Central memory CD8-positive, alpha-beta T cell (primary cell): ENCODE measurements at places on chromosomes 5 and 9.

GRCh38 chr5:109173036-109173794 is 236.6 kb downstream of the PJA2 start:
- no peaks in the 10 kb centered on the region for H3K27me3 ChIP-seq
- no peak overlapping the region for H3K4me3 ChIP-seq
- no peaks in the 10 kb centered on the region for H3K4me1 ChIP-seq

- no peak for DNase-seq
- H3K36me3 ChIP-seq, result no peaks in the 10 kb centered on the region
- no peaks in the 10 kb centered on the region for H3K27me3 ChIP-seq
- H3K4me1 ChIP-seq, result no peaks in the 10 kb centered on the region
- no peak overlapping the region for H3K4me3 ChIP-seq
- no peak overlapping the region for H3K27ac ChIP-seq
These were observed 128.8 kb downstream of the FER start for GRCh38 chr5:108876451-108876850.

GRCh38 chr9:89483592-89484474 is 14.1 kb downstream of the SEMA4D start:
- peak overlapping the region; percentile 6 for H3K27ac ChIP-seq
- DNase-seq, result peak; percentile 47
- H3K4me3 ChIP-seq, result peak overlapping the region; percentile 80
- peaks cover 20% of the 10 kb centered on the region for H3K36me3 ChIP-seq

GRCh38 chr9:128081056-128081455 is 13.0 kb downstream of the SLC25A25 start:
- H3K27ac ChIP-seq, result peak overlapping the region; percentile 55
- peaks cover 25% of the 10 kb centered on the region for H3K36me3 ChIP-seq
- no peaks in the 10 kb centered on the region for H3K27me3 ChIP-seq

DNA sequence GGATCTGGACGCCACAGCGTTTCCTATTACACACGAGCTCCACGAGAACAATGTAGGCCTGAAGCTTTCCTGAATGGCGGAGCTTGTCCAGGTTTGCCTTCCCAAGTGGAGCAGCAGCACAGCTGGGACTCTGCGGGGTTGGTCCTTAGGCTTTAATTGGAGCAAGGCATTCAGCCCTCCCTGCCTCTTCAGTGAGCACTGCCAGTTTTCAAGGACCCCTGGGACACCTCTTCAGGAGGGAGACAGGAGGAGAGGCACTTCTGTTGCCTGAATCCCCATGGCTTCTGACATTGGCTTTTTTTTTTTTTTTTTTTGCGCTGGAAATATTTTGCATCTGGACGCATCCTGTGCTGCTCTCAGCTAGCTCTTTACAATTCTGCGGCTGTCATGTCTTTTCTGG is 179.4 kb downstream of the SEMA6A start:
- peaks cover 1% of the 10 kb centered on the region for H3K36me3 ChIP-seq
- DNase-seq, result no peak
- H3K4me3 ChIP-seq, result no peak overlapping the region
- no peaks in the 10 kb centered on the region for H3K4me1 ChIP-seq
- H3K27ac ChIP-seq, result no peak overlapping the region
- no peaks in the 10 kb centered on the region for H3K27me3 ChIP-seq

DNA sequence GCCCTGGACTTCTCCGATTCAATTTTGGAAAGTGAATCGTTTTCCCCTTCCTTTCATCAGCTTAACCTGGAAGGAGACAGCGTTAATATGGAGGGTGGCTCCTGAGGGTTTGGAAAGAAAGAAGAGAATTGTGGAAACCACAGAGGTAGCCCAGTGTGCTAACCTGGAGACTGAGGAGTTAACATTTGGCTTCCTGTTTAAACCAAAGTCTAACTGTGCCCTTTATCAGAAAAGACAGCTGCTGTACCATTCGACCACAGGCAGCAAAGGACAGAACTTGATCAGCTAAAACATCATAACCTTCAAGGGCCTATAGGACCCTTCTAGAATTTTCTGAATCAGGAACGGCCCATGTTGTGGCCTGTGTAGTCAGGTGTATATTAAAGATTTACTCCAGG is 735 bp downstream of the IDNK start:
- DNase-seq, result no peak
- H3K4me1 ChIP-seq, result peaks cover 38% of the 10 kb centered on the region
- H3K27me3 ChIP-seq, result no peaks in the 10 kb centered on the region
- peak overlapping the region; percentile 94 for H3K4me3 ChIP-seq
- H3K36me3 ChIP-seq, result peaks cover 11% of the 10 kb centered on the region

DNA sequence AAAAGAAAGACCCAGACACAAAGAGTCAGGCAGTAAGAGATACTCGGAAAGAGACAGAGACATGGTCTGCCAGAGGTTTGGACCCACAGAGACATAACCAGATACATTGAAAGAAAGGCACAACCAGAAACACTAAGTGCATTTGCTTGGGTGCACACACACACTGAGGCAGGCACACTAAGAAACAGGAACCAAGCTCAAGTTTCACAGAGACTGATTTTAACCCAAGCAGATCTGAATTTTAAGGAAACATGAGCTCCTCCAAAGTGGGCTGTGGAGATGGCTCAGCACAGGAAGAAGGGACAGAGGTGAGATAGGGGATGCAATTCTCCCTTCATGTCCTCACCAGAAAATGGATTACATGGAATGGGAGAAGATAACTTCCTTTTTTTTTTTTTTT is 9.5 kb downstream of the AQP3 start:
- no peak overlapping the region for H3K4me3 ChIP-seq
- DNase-seq, result no peak
- no peaks in the 10 kb centered on the region for H3K27me3 ChIP-seq

DNA sequence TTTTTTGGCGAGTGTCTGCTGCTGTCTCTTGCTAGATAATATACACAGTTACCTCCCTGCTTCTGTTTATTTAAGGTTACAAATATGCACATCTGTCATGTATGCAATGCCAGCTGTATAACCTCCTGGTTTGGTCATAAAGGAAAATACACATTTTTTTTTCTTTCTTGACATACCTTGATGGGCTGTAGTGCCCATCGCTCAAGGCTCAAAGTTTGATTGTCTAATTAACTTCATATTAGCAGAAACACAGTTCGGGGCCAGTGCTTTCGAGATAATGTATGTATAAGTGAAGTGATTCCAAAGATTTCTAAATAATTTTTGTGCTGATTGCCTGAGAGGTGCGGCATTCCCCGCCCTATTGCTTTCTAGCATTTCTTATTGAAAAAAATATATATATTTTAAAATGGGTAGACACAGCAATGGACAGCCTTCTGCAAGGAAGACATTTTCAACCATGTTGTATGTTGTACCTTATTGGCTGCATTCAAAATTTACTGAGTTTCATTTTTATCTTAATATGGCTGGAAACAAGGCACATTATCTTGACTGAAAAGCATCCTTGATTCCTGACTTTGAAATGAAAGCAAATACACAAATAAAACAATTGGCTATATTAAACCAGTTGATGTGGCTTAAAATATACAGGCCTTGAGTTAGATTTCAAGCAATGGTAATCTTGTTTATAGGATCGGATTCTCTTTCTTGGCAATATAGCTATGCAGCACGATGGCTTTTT is 206.2 kb downstream of the MEF2C start:
- H3K27ac ChIP-seq, result peak overlapping the region; percentile 75
- H3K27me3 ChIP-seq, result peaks cover 100% of the 10 kb centered on the region
- H3K4me1 ChIP-seq, result peaks cover 16% of the 10 kb centered on the region
- no peak for DNase-seq

- H3K27me3 ChIP-seq, result peaks cover 7% of the 10 kb centered on the region
- DNase-seq, result no peak
- no peak overlapping the region for H3K4me3 ChIP-seq
- no peak overlapping the region for H3K27ac ChIP-seq
- H3K36me3 ChIP-seq, result no peaks in the 10 kb centered on the region
- H3K4me1 ChIP-seq, result no peaks in the 10 kb centered on the region
These were observed 4.5 kb downstream of the HCN1 start for GRCh38 chr5:45691656-45692055.

- H3K27ac ChIP-seq, result no peak overlapping the region
- no peak for DNase-seq
- H3K36me3 ChIP-seq, result peaks cover 20% of the 10 kb centered on the region
- H3K27me3 ChIP-seq, result no peaks in the 10 kb centered on the region
- H3K4me1 ChIP-seq, result peaks cover 15% of the 10 kb centered on the region
- H3K4me3 ChIP-seq, result no peak overlapping the region
These were observed 54.1 kb downstream of the MTAP start for GRCh38 chr9:21856301-21857094.

- no peak for DNase-seq
- H3K36me3 ChIP-seq, result no peaks in the 10 kb centered on the region
- no peaks in the 10 kb centered on the region for H3K27me3 ChIP-seq
- no peak overlapping the region for H3K4me3 ChIP-seq
These were observed 57.3 kb downstream of the MED10 start for GRCh38 chr5:6321078-6321477.

GRCh38 chr9:34603610-34604231 is 8.2 kb downstream of the RPP25L start:
- no peaks in the 10 kb centered on the region for H3K4me1 ChIP-seq
- peak; percentile 77 for DNase-seq
- peaks cover 4% of the 10 kb centered on the region for H3K36me3 ChIP-seq
- H3K4me3 ChIP-seq, result no peak overlapping the region
- H3K27ac ChIP-seq, result no peak overlapping the region

DNA sequence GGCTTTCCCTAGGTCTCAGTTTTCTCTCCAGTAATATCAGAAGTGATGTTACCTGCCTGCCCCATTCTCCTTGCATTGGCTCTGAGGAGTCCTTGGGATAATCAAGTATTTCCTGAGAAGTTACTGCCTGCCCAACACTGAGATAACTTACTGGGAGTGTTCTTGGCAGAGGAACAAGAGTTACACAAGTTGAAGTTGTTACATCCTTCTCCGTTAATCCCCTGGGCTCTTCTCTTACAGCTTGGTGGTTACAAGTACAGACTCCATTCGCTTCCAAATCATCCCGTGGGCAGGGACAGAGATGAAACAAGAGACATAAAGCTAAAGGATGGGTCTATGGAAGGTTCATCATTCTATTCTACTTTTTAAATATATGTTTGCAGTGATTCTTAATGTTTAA is 74.1 kb upstream of the SAP30L start:
- no peak overlapping the region for H3K27ac ChIP-seq
- H3K36me3 ChIP-seq, result peaks cover 3% of the 10 kb centered on the region
- no peak overlapping the region for H3K4me3 ChIP-seq
- DNase-seq, result no peak
- no peaks in the 10 kb centered on the region for H3K27me3 ChIP-seq

DNA sequence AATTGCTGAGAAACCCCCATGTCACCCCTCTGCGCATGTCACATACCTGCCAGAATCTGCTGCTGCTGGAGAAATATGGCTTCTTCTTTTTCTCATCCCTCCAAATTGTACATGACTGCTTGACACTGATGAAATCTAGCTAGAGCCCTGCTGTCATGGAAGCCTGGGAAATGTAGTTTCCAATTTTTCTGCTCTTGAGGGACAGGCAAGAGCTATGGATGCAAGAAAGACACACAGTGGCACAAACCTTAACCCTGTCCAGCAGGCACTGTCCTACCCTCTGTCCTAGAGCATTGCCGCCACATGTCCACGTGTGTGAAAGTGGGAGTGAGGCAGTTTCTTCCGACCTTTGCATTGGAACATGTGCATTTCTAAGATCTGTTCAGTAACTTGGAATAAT is 255.5 kb upstream of the SEMA6A start:
- no peaks in the 10 kb centered on the region for H3K4me1 ChIP-seq
- no peak overlapping the region for H3K4me3 ChIP-seq
- no peak overlapping the region for H3K27ac ChIP-seq
- no peaks in the 10 kb centered on the region for H3K36me3 ChIP-seq
- DNase-seq, result no peak

DNA sequence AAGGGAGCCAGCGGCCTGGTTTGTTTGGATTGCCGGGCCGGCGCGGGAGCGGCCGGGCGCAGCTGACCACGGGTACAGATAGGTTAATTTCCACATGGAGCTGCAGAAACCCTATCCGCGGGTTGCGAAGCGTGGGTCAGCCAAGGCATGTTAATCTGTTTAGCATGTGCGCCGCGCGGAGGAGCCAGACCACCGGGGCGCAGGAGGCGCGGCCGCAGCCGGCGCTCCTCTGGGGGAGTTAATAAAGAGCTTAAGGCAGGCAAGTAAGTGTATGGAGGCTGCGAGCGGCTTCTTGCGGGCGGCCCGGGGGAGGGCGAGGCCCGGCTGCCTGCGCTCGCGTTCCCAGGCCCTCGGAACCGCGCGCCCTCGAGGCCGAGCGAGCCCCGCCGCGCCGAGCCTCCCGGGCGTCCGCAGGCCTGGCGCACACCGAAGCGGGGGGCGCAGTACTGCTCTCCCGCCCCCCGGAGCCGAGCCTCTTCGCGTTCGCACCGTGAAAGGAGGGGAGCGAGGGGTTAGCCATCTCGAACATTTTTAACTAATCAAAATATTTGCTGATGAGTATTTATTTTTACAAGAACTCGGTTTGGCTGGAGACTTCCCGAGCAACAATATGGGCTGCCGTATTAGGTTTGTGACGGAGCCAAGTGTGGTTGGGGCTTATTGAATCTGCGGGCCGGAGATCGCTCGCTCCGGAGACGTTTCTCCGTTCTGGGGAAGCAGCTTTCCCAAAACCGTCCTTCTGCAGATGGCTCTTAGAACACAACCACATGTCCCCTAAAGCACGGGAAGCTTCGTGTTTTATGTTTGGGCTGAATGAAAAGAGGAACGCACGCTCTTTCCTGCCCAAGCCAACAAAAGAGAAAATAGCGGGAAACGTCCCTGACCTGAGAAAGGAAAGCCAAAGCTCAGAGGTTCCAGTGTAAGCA is 28.8 kb downstream of the FOXD1 start:
- H3K4me1 ChIP-seq, result peaks cover 20% of the 10 kb centered on the region
- peaks cover 100% of the 10 kb centered on the region for H3K27me3 ChIP-seq

DNA sequence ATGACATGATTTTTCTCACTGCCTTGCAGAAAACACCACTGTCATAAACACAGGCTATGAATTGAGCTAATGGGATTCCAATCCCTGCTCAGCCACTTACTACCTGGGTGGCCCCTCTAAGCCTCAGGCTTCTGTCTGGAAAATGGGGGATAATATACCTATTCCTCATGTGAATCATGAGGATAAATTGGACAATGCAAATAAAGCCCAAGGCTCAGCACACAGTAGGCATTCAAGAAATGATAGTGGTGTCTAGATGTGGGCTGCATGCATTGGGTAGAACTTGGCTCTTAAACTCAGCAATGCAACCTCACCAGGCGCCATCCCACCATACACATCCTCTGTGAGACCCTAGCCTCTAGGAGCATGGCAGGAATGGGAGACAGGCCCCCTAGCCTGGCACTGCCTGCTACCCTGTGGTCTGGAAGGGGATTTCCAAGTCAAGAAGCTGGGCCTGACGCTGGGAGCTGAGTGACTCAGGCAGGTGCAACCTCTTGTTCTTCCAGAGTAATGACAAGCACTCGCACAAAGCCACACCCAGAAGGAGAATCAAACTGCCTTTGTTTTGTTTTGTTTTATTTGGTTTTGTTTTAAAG is 2.3 kb upstream of the TNIP1 start:
- no peaks in the 10 kb centered on the region for H3K27me3 ChIP-seq
- no peak for DNase-seq
- peak overlapping the region; percentile 62 for H3K4me3 ChIP-seq
- peak overlapping the region; percentile 86 for H3K27ac ChIP-seq

DNA sequence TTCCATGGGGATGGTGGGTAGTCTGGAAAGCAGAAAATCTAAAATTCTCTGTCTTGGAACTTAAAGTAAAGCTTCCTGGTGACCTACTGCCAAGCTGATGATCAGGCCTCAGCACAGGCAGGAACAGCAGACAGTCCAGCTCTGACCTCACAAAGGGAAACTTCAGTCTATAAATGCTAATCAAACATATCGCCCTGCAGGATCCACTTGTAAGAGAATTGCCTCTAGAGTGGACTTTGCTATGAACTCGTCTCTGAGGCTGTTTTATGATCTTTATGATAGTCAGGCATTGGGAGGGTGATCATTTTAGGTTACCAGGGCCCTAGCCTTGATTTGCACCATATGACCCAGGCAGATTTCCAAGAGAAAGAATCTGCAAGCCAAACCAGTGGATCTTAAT is 67.6 kb upstream of the SELENOP start:
- no peak for DNase-seq
- H3K27me3 ChIP-seq, result no peaks in the 10 kb centered on the region
